ENCODE measurements at places on chromosomes 11 and 22.

DNA sequence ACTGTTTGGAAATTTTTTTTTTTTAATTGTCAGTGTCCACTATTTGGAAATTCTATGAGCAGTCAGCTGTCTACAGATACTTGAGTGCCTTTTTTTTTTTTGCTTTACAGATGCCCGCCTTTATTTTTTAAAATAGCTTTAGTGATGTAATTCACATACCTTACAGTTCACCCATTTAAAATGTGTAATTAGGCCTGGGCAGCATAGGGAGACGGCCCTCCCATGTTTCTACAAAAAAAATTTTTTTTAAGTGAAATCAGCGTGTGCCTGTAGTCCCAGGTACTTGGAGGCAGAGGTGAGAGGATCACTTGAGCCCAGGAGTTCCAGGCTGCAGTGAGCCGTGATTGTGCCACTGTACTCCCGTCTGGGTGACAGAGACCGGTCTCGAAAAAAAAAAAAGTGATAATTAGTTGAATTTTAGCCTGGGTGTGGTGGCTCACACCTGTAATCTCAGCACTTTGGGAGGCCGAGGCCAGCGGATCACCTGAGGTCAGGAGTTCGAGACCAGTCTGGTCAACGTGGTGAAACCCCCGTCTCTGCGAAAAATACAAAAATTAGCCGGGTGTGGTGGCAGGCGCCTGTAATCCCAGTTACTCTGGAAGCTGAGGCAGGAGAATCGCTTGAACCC, 1.5 kb downstream of the ZNF143 start:
- DNase-seq, result no peak

GRCh38 chr22:34913826-34914225, 152.1 kb upstream of the ISX start:
- DNase-seq, result no peak

DNA sequence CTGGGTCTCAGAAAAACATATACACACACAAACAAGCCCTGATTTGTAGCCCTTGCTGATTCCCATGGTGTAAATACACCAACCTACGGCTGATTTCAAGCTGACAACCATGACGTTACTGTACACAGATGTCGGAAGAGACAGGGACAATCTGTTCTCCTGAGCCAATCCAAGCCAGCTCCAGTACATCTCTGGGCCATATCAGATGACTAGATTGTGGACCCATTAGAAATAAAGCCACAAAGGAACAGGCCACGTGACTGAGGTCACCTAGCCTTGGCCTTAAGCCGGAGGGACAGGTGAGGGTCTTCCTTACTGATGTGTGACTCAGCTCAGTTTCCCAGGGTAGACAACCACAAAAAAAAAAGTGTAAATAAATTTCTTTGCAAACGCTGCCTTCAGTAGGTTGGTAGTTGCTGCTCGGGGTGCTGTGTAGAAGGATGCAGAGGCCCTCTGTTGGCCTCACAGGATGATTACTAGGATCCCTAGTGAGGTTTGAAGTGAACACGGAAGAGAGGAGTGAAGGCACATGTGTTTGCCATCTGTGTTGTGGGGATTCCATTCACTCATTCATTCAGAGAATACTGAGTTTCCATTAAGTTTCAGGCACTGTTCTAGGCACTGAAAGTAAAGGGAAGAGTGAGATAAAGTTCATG, 99.0 kb upstream of the LARGE1 start:
- DNase-seq, result no peak

DNA sequence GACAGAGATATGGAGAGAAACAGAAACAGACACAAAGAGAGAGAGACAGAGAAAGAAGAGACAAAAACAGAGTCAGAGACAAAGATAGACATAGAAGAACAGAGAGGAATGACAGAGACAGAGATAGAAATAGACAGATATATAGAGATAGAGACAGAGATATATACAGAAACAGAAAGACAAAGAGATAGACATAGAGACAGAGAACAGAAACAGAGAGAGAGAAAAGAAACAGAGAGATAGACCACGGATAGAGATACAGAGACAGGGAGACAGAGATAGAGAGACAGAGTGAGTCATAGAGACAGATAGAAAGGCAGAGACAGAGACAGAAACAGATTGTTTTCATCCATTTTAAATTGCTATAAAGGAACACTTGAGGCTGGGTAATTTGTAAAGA, 12.3 kb upstream of the MPEG1 start:
- no peak for DNase-seq

- DNase-seq, result no peak
Observed at GRCh38 chr11:80722629-80723028, 1281.8 kb upstream of the TENM4 start.

- no peak for DNase-seq
Observed at GRCh38 chr11:110075105-110075846, 17.9 kb upstream of the ZC3H12C start.

DNA sequence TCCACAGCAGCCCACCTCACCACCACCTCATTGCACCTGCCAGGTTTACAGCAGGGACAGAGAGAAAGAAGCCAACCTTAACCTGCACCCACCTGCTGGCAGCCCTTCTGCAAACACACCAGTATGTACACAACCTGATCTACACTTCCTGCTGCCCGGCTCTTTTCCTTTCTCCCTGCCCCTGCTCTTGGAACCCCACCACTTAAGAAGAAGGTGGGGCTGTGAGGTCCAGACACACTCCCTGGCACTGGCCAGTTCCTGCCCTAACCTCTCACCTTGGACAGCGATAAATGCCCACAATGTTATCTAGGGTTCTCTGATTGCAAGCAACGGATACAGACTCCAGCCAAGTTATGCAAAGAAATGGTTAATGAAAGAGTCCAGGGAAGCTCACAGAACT, 10.8 kb upstream of the SLC35C1 start:
- DNase-seq, result no peak
